ENCODE measurements at places on chromosomes 7 and 10.

DNA sequence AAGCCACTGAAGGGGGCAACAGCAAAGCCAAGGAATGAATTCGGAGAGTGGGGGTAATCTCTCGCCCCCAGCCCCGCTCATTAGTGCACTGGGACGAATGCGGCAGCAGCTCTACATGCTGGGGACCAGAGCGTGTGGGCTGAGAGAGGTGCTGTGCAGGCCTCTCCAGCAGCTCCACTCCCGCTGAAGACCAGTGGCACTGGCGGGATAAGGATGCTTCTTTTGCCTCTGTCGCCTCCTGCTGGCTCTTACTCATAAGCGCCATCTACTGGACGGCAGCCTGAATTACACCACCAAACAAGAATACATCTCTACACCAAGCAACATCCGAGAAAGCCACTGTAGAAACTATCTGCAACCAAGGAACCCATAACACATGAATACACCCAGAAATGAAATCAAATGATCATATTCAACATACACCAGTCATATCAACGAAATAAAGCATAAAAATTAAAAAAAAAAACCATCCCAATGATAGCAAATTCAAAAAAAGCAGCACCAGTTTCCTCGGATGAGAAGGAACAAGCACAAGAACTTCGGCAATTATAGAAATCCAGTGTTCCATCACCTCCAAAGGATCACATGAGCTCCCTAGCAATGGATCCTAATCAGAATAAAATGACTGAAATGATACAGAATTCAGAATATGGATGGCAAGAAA, 79.0 kb upstream of the TMEM168 start:
- DNase-seq: peak; percentile 49

GRCh38 chr7:1410992-1411391, 48.3 kb downstream of the MICALL2 start:
- no peak for DNase-seq

DNA sequence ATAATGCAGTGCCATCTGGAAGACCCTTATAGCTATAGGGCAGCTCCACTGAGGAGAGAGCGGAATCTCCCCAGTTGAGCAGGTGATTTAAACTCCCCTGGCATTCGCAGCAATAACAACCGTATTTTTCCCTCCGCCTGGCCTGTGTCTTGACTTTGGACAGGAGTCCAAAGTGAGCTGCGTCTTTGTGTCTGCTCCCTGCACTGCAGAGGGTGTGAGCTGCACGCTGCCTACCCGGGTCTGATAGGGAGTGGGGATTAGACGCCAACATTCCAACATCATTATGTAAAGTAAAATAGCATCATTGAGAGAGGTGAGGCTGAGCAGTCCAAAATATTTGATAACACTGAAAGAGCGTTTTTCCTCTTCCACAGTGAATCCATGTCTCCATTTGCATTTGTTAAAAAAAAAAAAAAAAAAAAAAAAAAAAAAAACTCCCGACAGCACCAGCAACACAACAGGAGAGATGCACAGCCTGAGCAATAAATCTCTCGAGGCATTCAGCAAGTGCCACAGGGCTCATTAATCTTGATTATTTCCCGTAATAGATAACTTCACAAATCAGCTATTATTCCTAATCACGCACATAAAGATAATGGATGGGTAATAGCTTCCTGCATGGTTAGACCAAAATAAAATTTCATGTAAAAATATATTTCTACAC, 68.6 kb downstream of the CELF2 start:
- no peak for DNase-seq

- DNase-seq: no peak
Measured at GRCh38 chr10:117053482-117053881, 48.5 kb upstream of the SHTN1 start.

- no peak for DNase-seq
Measured at GRCh38 chr7:94123136-94123535, 119.0 kb upstream of the BET1 start.

DNA sequence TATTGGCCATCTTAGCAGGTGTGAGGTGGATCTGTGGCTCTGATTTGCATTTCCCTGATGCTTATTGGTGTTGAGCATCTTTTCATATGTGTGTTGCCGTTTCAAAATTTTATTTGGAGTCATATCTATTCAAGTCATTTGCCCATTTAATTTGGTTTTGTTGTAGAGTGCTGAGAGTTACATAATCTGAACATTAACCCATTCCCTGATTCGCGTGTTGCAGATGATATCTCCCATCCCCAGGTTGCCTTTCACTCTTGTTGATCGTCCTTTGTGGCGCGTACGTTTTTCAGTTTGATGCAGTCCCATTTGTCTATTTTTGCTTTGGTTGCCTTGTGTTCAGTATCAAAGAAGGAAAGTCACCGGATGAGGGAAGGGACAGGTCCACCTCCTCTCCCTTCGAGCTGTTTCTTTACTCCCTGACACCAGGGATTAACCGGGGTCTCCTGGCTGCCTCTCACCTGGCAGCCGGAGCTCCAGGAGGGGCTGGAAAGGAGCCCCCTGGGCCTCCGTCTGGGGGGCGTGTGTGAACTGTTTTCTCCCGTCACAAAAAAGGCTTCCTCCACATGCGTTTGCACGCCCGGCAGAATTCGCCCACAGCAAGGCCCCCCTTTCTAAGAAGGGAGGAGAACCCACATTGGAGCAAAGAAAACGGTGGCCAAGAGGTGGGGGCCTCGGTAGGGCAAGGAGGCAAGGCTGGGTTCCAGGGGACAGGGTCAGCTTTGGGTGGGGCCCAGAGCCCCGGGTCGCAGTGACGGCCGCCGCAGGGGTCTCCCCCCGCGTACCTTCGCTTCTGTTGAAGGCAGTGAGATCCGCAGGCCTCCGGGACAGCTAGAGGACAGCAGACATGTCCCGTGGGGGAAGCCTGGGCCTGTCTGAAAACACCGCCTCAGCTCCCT, 8.3 kb downstream of the MNX1 start:
- DNase-seq: no peak

GRCh38 chr7:266851-267840, 22.8 kb upstream of the FOXL3 start:
- no peak for DNase-seq

DNA sequence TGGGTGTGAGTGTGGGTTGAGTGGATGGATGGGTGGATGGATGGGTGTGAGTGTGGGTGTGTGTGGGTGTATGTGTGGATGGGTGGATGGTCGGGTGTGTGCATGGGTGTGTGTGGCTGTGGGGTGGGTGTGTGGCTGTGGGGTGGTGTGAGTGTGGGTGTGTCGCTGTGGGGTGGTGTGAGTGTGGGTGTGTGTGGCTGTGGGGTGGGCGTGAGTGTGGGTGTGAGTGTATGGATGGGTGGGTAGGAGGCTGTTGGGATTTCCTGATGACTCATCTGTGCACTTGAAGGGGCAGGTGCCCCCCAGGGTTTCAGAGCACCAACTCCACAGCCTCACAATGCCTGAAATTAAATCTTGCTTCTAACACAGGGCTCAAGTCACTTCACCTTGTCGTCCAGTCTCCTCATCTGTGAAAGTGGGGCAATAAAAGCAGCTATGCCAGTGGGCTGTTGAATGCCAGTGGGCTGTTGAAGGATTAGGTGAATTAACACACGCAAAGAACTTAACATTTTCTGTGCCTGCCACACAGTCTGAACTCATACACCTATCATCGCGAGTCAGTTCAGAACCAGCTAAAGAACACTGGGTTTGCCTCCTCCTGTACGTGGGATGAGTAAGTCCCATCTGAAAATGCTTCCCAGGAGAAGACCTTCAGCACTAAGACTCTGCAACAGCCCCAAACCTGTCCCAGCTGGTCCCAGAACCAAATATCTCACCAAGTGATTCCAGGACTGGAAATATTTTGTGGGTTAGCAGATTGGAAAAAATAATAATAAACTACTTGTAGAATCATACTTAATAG, 32.0 kb downstream of the SFMBT2 start:
- DNase-seq: no peak

- no peak for DNase-seq
Measured at GRCh38 chr10:90378524-90379076, 479.2 kb downstream of the HTR7 start.

DNA sequence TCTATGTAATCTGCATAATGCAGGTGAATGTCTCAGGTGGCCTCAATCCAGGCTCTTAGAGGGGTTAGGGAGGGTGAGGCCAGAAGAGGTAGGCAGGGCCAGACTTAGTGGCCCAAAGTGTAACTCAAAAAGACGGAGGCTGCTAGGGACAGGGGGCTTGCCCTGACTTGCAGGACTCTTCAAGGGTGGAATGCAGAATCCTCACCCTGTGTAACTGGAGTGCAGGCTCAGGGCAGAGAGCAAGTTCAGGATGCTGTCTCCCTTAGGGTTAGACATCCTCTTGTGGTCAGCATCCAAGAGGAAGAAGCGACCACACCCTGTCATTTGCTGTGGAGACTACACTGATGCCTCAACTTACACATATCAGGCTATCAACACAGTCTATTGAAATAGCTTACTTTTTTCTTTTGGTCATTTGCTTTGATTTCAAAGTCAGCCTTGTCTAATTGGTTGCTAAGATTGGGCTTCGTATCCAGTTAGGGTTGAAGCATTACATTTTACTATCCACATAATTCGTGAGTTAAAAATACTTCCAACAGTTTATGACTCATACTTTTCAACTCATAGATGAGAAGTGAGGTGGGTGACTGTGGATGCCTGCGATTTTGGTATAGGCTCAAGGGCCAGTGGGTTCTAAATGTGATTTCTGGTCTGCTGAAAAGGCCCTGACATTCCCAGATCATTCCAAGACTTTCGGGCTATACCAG, 563.6 kb downstream of the SUGCT start:
- no peak for DNase-seq

GRCh38 chr7:143892527-143893300, 9.3 kb downstream of the TCAF1 start:
- DNase-seq: no peak

DNA sequence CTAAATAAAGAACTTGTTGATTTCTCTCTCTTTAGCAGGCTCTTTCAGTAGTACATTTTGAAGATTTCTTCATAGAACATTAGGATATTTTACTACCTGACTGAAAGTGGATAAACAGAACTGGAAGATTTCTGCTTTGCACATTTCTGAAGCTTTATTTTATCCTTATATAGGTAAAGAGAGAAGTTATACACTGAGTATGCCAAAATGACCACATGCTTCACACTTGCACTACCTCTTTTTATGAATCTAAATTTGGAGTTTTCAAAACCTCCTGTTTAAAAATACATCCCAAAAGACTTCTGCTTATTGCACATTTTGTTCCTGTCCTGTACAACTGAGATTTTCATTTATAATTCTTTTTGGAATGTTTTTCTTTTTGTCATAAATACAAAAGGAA, 197.4 kb upstream of the PRPS1L1 start:
- no peak for DNase-seq

DNA sequence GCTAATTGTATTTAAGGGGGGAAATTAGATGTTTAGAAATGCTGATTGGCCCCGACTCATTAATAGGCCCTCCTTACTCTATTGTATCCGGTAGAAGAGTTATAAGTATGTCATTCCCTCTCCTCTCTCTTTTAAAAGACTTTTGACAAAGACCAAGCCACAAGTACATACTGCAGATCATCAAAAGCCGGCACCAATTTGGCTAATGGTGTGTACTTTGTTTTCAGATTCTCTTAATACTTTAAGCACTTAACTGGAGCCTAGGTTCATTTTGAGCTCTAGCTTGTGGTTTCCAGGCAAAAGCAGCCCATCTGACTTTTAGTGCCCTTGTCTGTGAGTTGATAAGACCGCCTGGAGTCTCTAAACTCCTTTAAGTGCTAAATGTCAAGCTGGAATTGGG, 210.0 kb upstream of the LYZL1 start:
- DNase-seq: no peak

DNA sequence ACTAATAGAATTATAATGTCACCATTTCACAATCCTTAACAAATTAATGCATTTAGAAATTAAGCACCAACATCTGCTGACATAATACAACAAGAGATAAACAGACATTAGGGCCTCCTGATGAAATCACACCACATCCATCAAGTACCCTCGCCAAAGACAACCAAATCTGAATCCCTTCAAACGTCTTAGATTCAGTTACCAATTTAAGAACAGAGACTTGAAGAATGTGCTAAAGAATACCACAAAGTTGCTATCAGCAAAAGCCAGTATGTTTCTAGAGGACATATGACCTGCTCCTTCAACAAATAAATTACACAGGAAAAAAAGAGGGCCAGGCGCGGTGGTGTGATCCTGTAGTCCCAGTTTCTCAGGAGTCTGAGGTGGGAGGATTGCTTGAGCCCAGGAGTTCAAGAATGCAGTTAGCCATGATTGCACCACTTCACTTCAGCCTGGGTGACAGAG, 144.5 kb downstream of the REEP3 start:
- DNase-seq: no peak

- DNase-seq: peak; percentile 41
Measured at GRCh38 chr10:99612167-99612831, 7.9 kb downstream of the SLC25A28 start.

GRCh38 chr10:129501652-129502436, 34.8 kb downstream of the MGMT start:
- DNase-seq: no peak

DNA sequence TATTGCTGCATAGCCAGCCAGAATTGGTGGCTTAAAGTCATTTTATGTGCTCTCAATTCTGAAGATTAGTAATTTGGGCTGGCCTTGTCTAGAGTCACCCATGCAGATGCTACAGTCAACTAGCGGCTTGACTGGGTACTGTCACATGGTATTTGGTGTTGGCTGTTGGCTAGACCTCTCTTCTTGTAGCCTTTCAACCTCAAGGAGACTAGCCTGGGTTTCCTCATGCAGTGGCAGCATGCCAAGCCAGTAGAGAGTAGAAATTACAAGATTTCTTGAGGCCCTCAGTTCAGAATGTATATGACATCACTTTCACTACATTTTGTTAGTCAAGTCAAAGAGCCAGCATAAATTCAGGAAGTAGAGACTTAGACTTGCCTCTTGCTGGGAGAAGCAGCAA, 3.7 kb upstream of the ZNF800 start:
- DNase-seq: peak; percentile 33

DNA sequence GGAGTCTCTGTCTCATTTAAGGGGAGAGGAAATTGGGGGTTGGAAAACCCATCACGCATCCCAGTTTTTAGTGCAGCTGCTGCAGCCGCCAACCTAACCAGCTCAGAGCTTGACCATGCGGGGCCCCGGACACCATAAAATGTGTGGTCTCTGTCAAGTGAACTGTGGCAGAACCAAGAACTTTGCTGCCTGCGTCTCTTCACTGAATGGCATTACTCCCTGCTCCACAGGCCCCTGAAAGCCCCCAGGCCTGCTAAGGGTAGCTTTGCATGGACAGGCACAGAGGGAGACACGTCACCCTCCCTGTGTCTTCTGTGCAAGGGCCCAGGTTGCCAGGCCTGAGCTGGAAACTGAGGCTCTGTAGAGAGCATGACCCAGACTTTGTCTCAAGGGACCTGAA, 144.6 kb upstream of the GPR26 start:
- DNase-seq: no peak

DNA sequence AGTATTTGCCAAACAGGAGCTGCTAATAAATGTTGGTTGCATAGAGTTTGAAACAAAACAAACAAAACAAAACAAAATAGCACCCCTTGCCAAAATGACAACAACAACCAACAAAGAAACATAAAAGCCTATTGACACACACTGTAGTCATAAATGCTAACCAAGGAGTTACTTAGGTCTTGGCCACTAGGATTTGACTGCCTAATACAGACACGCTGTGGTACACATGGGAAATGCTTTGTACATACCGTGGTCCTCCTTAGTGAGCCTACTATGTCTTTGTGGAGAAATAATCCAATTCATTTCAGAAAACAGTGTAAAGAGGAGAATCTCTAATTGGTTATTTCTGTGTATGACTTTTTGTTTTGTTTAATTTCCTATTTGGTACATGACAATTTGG, 53.2 kb upstream of the MTPN start:
- no peak for DNase-seq

All from RCC 7860 (cell line).